ENCODE measurements at places on chromosomes 7 and 10. TPM values are rescaled to one million over a fixed set of nuclear protein-coding genes. Genes with fewer than 3 reads are reported as not detected.

The TMEM273 gene
- total RNA-seq: 12.2 TPM

The PSMC2 gene
- 91.8 TPM for total RNA-seq

The TPK1 gene
- total RNA-seq: 6.5 TPM

The CCDC126 gene
- total RNA-seq: 11.8 TPM

The PLXDC2 gene
- total RNA-seq: 79.9 TPM

The OGA gene
- 163 TPM for total RNA-seq

The BAIAP2L1 gene
- 2.5 TPM for total RNA-seq

The TMEM270 gene
- total RNA-seq: not detected

The SLC18A3 gene
- total RNA-seq: not detected

The AMZ1 gene
- total RNA-seq: 0.19 TPM

The PRF1 gene
- 3.0 TPM for total RNA-seq

The ZMYND11 gene
- 59.5 TPM for total RNA-seq
